Calu3 (cell line): ENCODE measurements at places on chromosomes 5 and 9. TPM values are rescaled to one million over a fixed set of nuclear protein-coding genes. Genes with fewer than 3 reads are reported as not detected.

TTC16 gene
- not detected in 2 replicates for total RNA-seq

CMYA5 gene
- 1.8 and 3.3 TPM in 2 replicates for total RNA-seq

SLC35D2 gene
- total RNA-seq, result 20.1 and 21.6 TPM in 2 replicates

CACFD1 gene
- 15.1 and 19.9 TPM in 2 replicates for total RNA-seq

BARX1 gene
- not detected in 2 replicates for total RNA-seq

OCLN gene
- total RNA-seq, result 154 and 161 TPM in 2 replicates

GLDC gene
- 5.1 and 8.0 TPM in 2 replicates for total RNA-seq

DRD1 gene
- not detected in 2 replicates for total RNA-seq

CYLC2 gene
- not detected in 2 replicates for total RNA-seq

DMGDH gene
- total RNA-seq, result 1.1 and 1.3 TPM in 2 replicates

SLC23A1 gene
- total RNA-seq, result 0.80 and 2.8 TPM in 2 replicates

PPP1R26 gene
- total RNA-seq, result 32.1 and 35.1 TPM in 2 replicates

SHISAL2B gene
- not detected in 2 replicates for total RNA-seq

ARHGEF37 gene
- 13.0 and 16.1 TPM in 2 replicates for total RNA-seq

GRCh38 chr9:29126783-29127182 lies 1553.5 kb upstream of the C9orf72 start:
- no peak for DNase-seq

DNA sequence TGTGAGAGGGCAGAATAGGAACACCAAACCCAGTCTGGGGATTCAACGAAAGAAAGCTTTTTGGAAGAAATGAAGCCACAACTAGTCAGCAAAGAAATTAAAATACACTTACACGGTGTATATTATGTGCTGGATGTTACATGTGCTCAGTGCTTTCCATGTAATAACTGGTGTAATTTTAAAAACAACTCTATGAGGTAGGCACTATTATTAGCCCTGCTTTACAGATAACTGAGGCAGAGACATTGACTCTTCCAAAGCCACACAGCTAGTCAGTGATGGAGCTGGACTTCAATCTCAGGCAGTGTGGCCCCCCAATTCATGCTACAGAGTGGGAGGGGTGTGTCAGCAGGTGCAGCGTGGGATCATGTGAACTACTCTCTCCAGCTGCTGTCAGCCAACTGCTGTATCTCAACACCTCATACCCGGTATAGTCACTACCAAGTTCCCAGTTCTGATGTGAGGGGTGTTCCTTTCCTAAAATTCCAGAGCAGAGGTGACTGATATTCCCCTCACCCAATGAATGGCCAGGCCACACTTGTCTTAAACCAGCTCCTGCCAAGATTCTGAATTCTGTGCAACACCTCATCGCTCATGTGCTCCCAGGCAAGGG lies 33.8 kb upstream of the TJP2 start:
- DNase-seq, result no peak

DNA sequence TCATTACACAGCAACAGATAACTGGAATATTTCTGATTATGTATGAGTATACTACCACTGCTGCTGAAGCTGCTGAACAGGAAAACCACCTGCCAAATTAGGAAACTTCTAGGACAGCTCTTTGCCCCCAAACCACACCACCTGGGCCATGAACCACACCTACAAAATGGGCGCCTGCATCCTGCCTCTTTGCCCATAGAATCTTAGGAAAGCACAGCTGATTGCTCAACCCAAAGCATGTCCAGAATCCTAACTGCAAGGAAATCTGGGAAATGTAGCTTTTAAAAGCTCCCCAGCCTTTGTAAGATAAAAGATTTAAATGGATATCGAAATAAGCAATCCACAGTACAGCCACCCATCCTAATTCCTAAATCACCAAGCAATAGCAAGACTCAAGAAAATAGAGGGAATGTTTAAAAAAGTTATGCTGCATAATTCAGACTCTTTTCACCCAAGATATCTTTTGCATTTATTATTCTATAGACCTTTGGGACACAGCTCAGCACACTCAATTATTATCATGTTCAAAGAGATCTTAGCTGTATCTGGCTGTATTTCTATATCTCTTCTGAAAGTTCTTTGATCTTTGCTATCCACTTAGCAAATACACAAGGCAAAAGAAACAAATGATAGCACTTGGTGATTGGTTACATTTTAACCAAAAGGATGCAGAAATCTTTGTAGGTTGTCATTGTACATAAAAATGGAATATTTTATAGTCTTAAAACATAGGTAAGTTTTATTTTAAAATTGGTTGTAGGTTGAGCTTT lies 6.8 kb upstream of the C9orf152 start:
- no peak for DNase-seq

DNA sequence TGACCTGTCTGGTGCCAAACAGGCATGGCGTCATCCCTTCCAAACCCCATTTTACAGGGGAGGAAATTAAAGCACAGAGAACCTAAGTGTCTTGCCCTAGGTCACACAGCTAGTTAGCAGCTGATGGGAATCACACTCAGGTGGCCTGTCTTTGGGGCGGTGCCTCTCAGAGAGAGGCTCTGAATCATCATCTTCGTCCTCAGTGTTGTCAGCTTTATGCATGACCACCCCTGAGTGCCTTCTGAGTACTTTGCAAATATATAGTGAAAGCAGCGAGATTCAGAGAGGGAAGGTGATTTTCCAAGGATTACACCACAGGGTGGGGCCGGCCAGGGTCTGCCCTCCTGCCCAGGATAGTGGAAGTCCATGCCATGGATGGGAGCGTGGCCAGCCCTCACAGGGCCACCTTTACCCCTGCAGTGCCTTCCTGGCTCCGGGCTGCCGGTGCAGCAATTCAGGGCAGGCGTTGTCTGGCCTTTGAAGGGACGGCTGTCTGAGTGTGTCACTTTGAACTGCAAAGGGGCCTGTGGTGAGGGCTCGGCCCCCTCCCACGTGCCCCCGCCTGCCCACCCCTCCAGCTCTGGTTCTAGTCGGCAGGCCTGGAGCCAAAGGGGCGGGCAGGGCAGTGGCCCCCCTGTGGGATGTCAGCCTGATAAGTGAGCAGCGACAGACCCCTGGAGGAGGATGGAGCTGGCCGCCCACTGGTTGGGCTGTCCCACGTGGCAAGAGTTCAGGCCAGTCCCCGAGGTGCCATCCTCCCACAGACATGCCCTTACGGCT lies 16.9 kb downstream of the LMX1B start:
- DNase-seq, result no peak

- no peak for DNase-seq
Measured at GRCh38 chr5:163193886-163194285, 243.5 kb upstream of the CCNG1 start.

DNA sequence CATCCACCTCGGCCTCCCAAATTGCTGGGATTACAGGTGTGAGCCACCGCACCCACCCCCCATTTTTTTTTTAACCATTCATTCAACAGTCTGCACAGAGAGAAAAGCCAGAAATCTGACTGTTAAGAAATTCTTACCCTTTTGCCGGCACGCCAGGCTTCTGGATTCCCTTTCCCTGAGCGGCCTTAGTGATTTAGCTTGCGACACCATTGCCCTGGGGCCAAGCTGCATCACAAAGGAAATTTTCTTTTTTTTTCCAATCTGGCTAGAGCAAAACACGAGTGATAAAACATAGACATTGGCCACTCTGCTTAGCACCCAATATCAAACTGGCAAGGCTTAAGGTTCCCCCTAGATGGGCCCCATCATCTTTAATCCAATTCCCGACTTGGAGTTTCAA lies 21.2 kb upstream of the ATOSB start:
- no peak for DNase-seq

DNA sequence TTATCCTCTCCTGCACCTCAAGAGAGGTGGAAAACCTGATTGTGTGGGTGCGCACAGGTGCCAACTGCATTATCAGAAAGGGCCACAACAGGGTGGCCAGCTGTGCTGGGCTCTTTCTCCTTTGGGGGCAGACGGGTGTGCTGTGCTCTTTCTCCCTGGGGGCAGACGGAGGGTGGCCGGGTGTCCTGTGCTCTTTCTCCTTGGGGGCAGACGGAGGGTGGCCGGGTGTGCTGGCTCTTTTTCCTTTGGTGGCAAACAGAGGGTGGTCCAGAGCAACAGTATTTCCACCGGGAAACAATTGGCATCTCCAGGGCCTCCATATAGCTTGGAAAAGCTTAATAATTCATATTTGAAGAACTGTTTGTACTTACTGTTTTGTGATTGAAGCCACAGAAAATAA lies 6.8 kb downstream of the LMX1B start:
- no peak for DNase-seq

DNA sequence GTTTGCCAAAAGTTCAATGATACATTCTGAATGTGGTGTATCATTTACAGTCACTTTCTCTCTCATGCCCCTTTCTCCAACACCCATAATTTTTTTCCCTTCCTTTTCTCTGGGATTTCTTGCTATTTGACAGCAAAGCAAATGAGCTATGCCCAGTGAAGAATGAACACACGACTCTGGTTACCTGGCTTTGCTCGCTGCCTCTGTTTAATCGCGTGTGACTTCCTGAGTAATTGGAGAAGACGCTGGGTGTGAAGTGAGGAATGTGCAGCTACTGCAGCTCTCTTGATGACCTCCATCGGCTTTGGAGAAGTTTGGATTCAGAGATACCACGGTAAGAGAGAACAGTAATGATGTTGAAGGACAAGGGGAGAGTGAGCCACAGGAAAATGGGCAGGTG lies 651.8 kb downstream of the KIF4B start:
- no peak for DNase-seq

- DNase-seq, result peak; percentile 48
Measured at GRCh38 chr9:4666042-4666699, at the start of gene SPATA6L. Gene SPATA6L, minus strand, starts transcription at chr9:4666480. Its CDS starts 230 bp downstream, at chr9:4666250.

DNA sequence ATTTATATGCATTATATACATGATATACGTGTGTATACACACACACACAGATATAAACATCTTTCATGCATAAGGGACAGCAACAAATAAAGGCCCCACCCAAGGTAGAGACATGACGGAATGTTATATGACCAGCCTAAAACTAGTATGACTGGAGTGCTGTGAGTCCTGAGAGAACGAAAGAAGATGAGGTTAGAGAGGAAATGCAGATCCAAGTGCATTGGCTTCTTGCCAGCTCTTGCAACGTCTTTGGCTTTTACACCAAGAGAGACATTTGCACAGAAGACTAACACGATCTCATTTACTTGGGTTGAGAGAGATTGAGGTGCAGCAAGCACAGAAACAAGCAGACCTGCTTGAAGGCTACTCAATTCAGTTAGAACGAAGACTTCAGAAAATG lies 23.0 kb downstream of the CDH10 start:
- DNase-seq, result no peak

DNA sequence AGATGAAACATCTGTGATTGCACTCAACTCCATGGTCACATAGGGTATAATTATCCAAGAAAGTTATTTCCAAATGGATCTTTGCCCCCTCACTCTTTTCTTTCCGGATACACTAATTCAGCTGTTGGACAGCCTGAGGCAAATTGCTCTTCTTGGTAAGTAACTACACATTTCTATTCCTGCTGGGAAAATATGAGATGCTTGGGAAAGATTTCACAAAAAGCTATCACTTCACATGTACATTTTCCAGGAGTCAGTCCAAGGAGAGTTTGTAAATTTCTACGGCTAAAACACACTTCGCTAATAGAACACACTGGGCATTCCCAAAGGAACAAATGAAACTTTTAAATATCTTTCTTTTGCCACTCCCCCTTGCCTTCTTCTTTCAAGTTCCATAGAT lies 123.0 kb upstream of the GRIA1 start:
- no peak for DNase-seq

DNA sequence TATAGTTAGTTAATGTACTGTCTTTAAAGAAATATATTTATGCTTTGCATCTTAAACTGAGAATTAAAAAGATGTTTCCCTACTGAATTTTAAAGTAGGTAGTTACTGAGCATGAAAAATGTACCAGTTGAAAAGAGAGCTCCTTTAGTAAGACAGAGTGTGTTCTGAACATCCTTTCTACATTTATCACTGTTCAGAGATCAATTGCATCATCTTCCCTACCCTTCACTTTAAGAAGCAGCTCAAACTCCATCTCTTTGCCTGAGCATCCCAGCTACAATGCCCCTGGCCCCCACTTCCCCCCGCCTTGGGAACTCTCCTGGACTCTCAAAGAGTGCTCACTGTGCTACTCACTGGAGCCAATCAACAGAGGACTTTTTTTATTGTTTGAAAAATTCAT lies 164.7 kb downstream of the GNAQ start:
- no peak for DNase-seq

- no peak for DNase-seq
Measured at GRCh38 chr5:156641686-156642085, 208.4 kb upstream of the PPP1R2B start.

DNA sequence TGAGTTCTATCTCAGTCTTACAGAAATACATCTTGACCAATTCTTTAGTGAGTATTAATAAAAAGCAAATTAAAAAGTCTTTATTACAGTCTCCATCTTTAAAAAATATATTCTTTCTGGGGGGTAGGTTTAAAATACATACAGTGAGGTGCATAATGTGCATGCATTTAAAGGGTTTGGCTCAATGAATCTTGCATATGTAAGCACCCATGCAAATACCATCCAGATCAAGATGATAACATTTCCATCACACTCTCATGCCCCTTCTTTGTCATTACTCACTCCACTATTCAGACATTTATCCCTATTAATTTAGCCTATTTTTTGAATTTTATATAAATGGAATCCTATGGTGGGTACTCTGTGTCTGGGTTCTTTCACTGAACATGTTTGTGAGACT lies 113.0 kb downstream of the APBA1 start:
- DNase-seq, result no peak

- no peak for DNase-seq
Measured at GRCh38 chr5:150111122-150111521, 24.8 kb upstream of the CSF1R start.

DNA sequence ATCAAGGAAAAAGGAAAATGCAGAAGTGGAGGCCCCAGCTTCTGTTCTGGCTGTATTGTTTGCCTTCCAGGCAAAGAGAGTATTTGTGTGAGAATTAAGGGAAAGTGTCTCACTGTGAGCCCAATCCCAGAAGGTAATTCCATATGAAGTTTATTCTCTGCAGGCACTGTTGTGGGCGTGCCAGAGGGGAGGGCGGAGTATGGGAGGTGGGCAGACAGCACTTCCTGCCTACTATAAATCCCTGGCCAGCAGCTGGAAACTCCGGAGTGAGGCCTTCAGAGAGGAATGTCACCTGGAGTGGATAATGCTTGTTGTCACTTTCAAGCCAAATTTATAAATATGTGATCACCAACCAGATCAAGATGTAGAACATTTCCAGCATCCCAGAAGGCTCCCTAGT lies 209.5 kb downstream of the ARHGAP26 start:
- DNase-seq, result no peak

GRCh38 chr5:142611154-142611553 lies 74.7 kb downstream of the FGF1 start:
- DNase-seq, result peak; percentile 88

GRCh38 chr5:116566251-116566650 lies 8.4 kb downstream of the SEMA6A start:
- no peak for DNase-seq

DNA sequence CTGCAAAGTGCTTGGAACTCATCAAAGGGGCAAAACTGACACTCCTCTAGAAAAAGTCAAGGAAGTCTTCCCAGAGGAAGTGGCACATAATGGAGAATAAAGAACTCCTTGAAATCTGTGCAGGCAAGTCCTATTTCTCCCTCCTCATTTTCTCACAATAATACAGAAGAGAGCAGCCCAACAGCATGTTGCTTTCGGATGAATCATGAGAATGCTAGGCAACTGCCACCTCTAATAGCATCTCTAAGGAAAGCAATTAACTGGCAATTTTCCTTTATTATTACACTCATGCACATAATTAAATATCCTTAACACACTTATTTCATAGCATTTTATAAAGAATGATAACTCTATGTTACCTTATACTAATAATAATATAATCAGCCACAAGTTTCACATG lies 122.2 kb upstream of the PTGER4 start:
- no peak for DNase-seq
